ENCODE measurements at places on chromosomes 3 and 15.
A peak's percentile ranks its signal among the peaks of the same experiment; 100 is the strongest.

DNA sequence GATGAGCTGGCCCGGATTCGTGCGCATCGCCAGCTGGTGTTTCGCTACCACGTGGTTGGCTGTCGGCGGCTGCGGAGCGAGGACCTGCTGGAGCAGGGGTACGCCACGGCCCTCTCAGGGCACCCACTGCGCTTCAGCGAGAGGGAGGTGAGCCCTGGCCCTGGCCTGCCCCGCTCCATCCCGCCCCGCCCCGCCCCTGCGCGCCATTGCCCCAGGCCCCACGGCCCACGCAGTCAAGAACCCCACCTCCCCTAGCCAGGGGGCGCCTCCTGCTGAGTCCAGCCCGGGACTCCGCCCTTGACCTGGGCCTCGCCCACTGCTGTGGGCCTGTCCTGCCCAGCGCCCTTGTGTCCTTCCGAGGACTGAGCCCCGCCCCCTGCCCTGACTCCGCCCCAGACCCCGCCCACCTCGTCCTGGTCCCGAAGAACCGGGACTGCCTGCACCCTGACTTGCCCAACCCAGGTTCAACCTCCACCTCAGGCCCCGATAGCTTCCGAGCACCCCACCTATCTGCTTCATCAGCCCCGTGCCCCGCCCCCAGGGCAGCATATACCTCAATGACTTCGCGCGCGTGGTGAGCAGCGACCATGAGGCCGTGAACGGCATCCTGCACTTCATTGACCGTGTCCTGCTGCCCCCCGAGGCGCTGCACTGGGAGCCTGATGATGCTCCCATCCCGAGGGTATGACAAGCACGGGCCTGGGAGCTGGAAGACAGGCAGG lies 14.8 kb downstream of the NT5DC2 start:
- no peak for DNase-seq

DNA sequence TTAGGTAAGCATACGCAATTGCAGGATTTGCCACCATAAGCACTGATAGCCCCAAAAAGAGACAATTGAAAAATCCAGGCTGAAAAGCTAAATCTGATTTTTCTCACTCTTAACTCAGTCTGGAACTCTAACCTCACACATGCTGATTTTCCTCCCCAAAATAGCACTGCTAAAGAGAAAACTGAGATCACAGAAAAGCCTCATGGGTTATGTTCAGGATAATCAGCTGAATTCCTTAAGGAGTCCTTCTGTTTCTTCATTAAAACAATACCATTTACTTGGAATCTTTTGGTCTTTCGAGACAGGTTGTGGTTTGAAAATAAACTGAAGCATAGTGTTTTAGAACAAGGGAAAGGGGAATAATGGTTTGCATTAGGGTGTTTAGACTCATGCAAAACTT lies 144.3 kb upstream of the LRRN1 start:
- no peak for DNase-seq

- no peak for DNase-seq
Observed at GRCh38 chr15:74845208-74845568, 2.2 kb upstream of the ULK3 start.

GRCh38 chr15:57485869-57486268 lies 105.8 kb upstream of the MYZAP start:
- DNase-seq = no peak

DNA sequence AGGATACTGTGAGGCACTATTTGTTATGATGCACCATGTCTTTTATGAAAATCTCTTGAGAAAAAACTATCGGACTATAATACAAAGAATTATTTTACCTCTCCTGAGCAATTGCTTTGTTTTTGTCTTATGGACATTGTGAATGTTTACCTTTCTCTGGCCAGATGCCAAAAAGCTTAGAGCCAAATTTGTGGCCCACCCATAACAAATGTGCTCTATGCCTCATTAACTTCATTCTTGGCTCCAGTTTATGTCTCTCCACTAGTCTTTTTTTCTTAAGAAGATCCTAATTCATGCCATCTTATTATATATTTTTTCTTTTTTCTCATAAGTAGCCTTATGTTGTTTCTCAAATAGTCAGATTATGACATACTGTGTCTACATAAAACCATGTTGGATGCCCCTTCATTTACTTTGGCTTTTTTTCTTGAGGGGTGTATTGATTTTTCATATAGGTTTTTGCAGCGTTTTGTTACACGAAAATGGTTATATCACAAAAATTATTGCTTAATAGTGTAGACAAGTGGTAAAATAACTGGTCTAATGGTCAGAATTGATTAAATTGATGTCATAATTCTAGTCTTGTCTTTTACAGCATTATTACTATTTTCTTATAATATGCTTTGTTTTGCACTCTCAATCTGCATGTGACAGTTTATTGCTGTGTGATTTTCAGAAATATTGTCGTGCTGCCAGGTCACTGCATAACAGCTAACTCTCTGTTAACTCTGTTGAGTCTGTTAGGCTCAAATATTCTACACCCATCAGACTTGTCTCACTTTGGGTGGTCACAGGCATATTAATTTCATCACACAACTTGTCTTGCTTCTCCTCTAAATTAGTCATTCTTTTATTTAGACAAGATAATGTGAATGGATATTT lies 18.2 kb downstream of the SENP8 start:
- no peak for DNase-seq

- DNase-seq = no peak
Observed at GRCh38 chr3:56339671-56340070, 128.6 kb downstream of the ERC2 start.

- DNase-seq = no peak
Observed at GRCh38 chr15:77671362-77672056, 38.8 kb upstream of the LINGO1 start.

GRCh38 chr3:49804141-49805041 lies 1.3 kb downstream of the INKA1 start:
- peak; percentile 51 for DNase-seq

- no peak for DNase-seq
Observed at GRCh38 chr3:53422954-53423698, 71.3 kb upstream of the CACNA1D start.

DNA sequence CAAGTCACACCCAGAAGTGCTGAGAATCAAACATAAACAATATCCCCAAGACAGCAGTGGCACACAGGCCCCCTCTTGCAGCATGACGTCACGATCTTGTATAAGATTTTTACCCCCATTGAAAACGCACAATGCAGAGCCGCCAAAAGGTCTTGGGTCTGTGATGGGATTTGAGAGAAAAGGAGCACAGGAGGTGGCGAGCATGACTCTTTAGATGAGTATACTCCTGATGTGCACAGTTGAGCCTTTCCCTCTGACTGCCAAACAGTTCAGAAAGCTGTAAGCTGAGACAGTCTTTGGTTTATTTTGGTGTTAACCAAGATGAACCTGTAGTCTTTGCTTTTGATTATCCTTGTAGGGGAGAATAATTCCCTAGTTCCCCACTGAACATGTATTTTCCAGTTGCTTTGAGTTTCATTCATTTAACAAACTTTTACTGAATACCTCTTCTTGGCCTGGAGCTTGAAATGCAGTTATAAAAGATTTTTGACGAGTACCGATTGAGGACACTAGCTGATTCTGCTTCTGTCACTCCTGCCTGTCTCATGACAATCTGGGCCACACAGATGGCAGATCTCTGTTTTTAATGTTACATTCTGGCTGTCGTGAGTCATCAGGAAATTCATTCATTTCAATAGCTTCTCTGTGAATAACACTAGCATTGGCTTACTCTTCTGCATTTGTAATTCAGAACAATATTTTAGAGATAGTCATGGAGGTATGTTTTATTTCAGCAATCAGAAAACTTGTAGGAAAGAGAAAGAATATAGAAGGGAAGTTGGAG lies 28.9 kb downstream of the CFAP91 start:
- DNase-seq = no peak

DNA sequence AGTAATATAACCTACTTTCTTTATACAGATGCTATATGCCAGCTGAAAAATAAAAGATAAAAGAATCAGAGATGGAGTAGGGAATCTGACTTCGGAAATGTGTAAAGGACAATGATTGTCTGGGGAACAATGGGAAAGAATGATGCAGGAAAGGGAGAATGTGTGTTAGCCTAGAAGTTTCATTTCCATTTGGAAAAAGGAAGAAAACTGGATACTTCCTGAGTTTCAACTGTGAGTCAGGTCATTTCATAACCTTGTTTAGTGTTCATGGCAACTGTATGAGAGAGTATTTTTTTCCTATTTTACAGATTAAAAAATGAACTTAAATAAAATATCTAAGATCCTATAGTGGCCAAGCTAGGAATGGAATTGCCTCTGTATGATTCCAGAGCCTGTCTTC lies 261.3 kb upstream of the NECTIN3 start:
- DNase-seq = no peak

GRCh38 chr3:36981006-36981405 lies 11.9 kb downstream of the EPM2AIP1 start:
- DNase-seq = no peak

DNA sequence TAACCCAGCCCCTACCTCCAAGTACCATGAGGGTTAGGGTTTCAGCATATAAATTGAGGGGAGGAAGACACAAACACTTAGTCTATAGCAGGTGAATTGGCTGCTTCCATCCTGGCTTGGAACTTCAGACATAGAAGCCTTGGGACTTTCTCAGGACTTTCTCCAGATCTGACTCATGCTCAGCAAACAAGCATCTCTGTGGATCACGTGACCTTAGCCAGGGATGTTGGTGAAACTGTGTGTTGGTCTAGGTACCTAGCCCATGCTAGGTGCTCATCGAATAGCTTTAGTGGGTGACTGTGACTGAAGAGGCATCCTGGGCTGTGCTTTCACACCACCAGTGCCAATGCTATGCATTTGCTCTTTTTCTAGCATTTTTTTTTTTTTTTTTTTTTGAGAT lies 58.9 kb downstream of the CD47 start:
- DNase-seq = no peak

- no peak for DNase-seq
Observed at GRCh38 chr3:141482245-141482922, 4.4 kb upstream of the RASA2 start.

DNA sequence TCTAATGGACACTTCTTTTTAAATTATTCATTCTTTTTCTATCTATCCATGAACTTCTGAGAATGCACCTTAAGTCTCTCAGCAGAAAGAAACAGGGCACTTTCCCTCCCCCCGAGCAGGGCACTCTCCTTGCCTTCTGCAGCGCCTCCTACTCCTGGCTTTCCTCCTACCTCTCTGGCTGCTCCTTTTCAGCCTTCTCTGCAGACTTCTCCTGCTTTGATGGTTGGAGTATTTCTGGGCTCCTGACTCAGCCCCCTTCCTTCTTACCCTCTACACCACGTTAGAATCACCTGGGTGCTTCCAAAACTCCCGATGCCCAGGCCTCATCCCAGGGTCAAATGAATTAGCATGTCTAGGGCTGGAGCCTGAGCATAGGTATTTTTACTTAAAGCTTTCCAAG lies 3.4 kb downstream of the SCN5A start:
- DNase-seq = no peak

- DNase-seq = no peak
Observed at GRCh38 chr15:70109978-70110377, 12.3 kb upstream of the TLE3 start.

GRCh38 chr3:106957029-106957428 lies 420.2 kb upstream of the CCDC54 start:
- no peak for DNase-seq

DNA sequence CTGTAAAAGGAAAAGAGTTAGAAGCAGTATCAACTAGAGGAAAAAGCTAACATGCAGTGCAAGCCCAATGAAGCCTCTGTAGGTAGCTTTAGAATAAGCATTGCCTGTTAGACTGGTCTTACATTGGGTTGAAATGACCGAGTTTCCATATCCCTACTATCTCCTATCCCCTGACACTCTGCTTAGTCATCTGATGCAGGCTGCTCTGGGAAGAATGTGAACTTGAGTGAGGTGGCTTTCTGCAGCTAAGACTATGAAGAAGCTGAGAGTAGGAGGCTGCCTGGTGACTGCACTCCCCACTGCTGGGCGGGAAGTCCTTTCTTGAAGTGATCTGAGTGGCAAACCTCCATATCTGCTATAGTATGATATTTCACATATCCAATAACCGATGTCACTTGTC lies 64.7 kb downstream of the OXSM start:
- no peak for DNase-seq
